ENCODE measurements at places on chromosomes 7 and 10. TPM values are rescaled to one million over a fixed set of nuclear protein-coding genes. Genes with fewer than 3 reads are reported as not detected.

The EN2 gene
- total RNA-seq, result 2.3 TPM

DNA sequence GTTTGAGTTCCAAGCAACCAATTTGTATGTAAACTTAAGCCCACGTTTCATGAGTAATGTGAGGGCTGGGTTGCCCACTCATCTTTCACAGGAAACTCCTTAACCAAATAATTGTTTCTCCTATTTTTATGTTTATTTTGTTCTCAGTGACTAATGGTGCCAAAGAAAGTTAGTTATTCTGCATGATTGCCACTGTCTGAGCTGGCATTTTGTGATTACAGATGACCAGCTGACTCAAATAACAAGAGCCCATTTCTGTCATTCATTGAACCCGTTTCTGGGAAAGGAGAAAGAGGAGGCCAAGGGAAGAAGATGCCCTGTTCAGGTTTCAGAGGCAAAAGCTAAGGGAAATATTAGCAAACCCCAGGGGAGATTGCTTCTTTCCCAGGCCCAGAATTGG lies 186.9 kb upstream of the MYO3A start:
- H3K4me3 ChIP-seq, result no peak overlapping the region
- H3K27ac ChIP-seq, result no peak overlapping the region
- DNase-seq, result peak; percentile 53
- no peaks in the 10 kb centered on the region for H3K36me3 ChIP-seq

The ELN gene
- total RNA-seq, result not detected

- H3K4me1 ChIP-seq, result peaks cover 15% of the 10 kb centered on the region
- 0 out of 2 replicates have a peak, but pooled peaks cover 9% of the 10 kb centered on the region for H3K27me3 ChIP-seq
- peak overlapping the region; percentile 26 for H3K27ac ChIP-seq
Observed at GRCh38 chr10:127990846-127991542, 84.1 kb downstream of the PTPRE start.

DNA sequence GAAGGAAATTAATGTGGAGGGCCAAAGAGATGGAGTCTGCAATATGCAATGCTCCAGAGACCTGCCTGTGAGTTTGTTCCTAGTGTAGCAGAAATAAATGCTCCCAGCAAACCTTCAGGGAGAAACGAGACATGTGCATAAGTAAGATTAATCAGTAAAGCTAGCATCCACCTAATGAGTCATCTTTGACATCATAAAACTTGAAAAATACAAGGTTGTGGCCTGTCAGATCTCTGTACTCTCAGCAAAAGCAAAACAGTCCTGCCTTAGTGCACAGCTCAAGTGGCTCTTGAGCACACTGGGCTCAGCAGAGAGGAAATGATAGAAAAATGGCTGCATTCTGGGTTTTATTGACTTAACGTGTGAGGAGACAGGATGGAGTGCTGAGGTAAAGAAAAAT lies 32.5 kb upstream of the ERCC6 start:
- H3K27me3 ChIP-seq, result no peaks in the 10 kb centered on the region
- H3K27ac ChIP-seq, result no peak overlapping the region
- H3K4me3 ChIP-seq, result no peak overlapping the region
- DNase-seq, result peak; percentile 48

- no peak overlapping the region for H3K27ac ChIP-seq
- no peak for DNase-seq
- no peak overlapping the region for H3K4me3 ChIP-seq
- no peaks in the 10 kb centered on the region for H3K36me3 ChIP-seq
Observed at GRCh38 chr10:34555653-34556052, 259.4 kb downstream of the PARD3 start.

- H3K36me3 ChIP-seq, result no peaks in the 10 kb centered on the region
- no peak overlapping the region for H3K27ac ChIP-seq
- H3K4me3 ChIP-seq, result no peak overlapping the region
- no peaks in the 10 kb centered on the region for H3K4me1 ChIP-seq
Observed at GRCh38 chr10:47019155-47020145, 108.2 kb downstream of the PTPN20 start.

The ARL5B gene
- 8.1 TPM for total RNA-seq

The PNPLA8 gene
- total RNA-seq, result 14.6 TPM

GRCh38 chr10:132786476-132786883 lies 533 bp upstream of the NKX6-2 start:
- peaks cover 30% of the 10 kb centered on the region for H3K27me3 ChIP-seq
- H3K27ac ChIP-seq, result no peak overlapping the region
- H3K4me1 ChIP-seq, result no peaks in the 10 kb centered on the region

DNA sequence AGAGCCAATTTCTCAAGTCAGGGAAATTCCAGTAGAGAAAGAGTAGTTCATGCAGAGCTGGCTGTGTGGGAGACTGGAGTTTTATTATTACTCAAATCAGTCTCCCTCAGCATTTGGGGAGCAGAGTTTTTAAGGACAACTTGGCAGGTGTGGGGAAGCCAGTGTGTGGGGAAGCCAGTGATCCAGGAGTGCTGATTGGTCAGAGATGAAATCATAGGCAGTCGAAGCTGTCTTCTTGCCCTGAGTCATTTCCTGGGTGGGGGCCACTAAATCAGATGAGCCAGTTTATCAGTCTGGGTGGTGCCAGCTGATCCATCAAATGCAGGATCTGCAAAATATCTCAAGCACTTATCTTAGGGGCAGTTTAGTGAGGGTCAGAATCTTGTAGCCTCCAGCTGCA lies 194.6 kb upstream of the NRG3 start:
- H3K4me1 ChIP-seq, result no peaks in the 10 kb centered on the region
- DNase-seq, result no peak
- no peaks in the 10 kb centered on the region for H3K27me3 ChIP-seq
- no peak overlapping the region for H3K27ac ChIP-seq

The ZNF736 gene
- 10.7 TPM for total RNA-seq

The ANKRD30A gene
- total RNA-seq, result 0.12 TPM

DNA sequence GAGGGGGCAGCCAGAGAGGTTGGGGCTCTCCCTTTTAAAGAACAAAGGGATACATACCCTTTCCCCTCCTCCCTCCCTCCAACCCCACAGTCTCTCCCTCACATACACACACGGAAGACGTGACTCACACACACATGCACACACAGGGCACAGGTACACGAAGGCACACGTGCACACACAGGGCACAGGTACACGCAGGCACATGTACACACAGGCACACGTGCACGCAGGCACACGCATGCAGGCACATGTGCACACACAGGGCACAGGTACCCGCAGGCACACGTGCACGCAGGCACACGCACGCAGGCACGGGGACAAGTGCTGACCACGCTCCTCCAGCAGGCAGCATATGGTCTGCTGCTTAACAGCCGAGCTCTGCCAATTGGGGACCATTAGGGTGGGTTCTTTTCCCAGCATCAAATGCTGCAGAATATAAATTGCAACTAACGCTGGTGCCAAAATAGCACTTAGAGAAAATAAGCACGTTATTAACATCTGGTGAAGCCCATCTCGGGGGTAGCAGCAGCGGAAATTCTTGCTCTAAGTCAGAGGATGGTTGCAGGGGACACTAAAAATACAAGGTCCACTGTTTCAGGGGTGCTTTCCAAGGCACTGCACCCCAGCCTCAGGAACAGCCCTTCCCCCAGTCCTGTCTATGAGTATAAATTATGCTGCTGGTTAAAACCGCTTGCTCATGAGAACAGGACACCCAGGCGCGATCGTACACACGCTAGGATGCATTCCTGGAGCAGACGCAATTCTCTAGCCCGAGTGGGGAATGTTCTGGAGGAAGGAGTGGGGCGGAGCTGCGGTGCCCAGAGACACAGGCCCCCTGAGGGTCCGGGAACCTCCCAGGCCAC lies 55.2 kb upstream of the TNRC18 start:
- H3K27me3 ChIP-seq, result no peaks in the 10 kb centered on the region
- no peak overlapping the region for H3K27ac ChIP-seq
- no peaks in the 10 kb centered on the region for H3K4me1 ChIP-seq
- H3K4me3 ChIP-seq, result no peak overlapping the region
- DNase-seq, result no peak
- H3K36me3 ChIP-seq, result no peaks in the 10 kb centered on the region

The CPEB3 gene
- 0.80 TPM for total RNA-seq

GRCh38 chr10:51086710-51087109 lies 12.4 kb downstream of the PRKG1 start:
- peaks cover 8% of the 10 kb centered on the region for H3K4me1 ChIP-seq
- no peak for DNase-seq
- H3K27me3 ChIP-seq, result no peaks in the 10 kb centered on the region
- no peak overlapping the region for H3K27ac ChIP-seq
- H3K4me3 ChIP-seq, result no peak overlapping the region

The LRRC18 gene
- not detected for total RNA-seq

The TMEM176B gene
- total RNA-seq, result not detected

The TMEM196 gene
- not detected for total RNA-seq

DNA sequence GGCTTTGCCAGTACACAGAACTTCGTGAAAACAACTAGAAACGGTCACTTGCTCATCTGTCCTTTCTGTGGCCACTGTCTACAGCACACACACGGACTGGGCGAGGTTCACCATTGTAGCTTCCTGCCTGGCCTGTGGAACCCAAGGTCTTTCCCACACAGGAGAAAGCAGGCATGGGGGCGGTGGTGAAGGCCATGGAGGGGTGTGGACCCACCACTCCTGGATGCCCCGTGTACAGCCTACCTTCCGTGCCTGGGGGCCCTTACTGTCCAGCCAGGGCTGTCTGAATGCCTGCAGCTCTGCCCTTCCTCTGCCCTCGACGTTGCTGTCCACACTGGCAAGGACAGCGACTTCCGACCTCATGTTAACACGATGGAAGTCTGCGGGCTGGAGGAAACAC lies 108.8 kb downstream of the PRPF18 start:
- no peaks in the 10 kb centered on the region for H3K4me1 ChIP-seq
- H3K27me3 ChIP-seq, result no peaks in the 10 kb centered on the region
- no peaks in the 10 kb centered on the region for H3K36me3 ChIP-seq

GRCh38 chr7:26275213-26275612 lies 16.4 kb upstream of the SNX10 start:
- no peaks in the 10 kb centered on the region for H3K36me3 ChIP-seq
- no peaks in the 10 kb centered on the region for H3K27me3 ChIP-seq
- H3K4me3 ChIP-seq, result no peak overlapping the region
- DNase-seq, result no peak
- H3K27ac ChIP-seq, result no peak overlapping the region
- H3K4me1 ChIP-seq, result no peaks in the 10 kb centered on the region

- H3K36me3 ChIP-seq, result no peaks in the 10 kb centered on the region
- DNase-seq, result peak; percentile 96
- H3K27ac ChIP-seq, result no peak overlapping the region
- H3K4me1 ChIP-seq, result peaks cover 37% of the 10 kb centered on the region
- no peak overlapping the region for H3K4me3 ChIP-seq
Observed at GRCh38 chr10:66627156-66627555, 298.7 kb upstream of the LRRTM3 start.
